ENCODE measurements at places on chromosomes 16 and 17.

- DNase-seq: no peak
Measured at GRCh38 chr16:79194291-79194690, 406.2 kb downstream of the MAF start.

- peak; percentile 25 for DNase-seq
Measured at GRCh38 chr17:7782240-7782639, 51.8 kb upstream of the KDM6B start.

GRCh38 chr17:6936370-6937028 lies 59.4 kb upstream of the ALOX12 start:
- DNase-seq: no peak

DNA sequence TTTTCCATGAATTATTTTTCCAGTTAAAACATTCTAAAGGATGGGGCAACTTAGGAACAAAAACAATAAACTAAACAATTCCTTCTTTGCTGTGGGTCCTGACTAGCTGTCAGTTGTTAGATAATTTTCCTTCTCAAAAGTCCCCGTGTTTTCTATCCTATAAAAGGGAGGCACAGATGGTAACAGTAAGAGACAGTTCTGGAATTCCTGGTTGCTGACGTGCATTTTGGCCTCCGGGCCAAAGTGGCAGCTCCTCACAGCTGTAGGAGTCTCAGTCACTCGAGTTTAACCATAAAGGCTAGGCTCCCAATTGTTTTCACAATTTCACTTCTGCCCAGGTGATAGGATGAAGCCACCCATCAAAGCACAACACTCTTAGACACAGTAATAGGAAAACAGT lies 77.0 kb upstream of the ZNF423 start:
- DNase-seq: no peak

GRCh38 chr17:4974115-4974670 lies 6.6 kb upstream of the SPAG7 start:
- no peak for DNase-seq

GRCh38 chr17:79249929-79250521 lies 175.4 kb downstream of the ENGASE start:
- DNase-seq: no peak

GRCh38 chr16:154217-155030 lies 2.0 kb downstream of the HBZ start:
- DNase-seq: peak; percentile 63

- no peak for DNase-seq
Measured at GRCh38 chr17:78205124-78205775, 8.8 kb upstream of the BIRC5 start.

DNA sequence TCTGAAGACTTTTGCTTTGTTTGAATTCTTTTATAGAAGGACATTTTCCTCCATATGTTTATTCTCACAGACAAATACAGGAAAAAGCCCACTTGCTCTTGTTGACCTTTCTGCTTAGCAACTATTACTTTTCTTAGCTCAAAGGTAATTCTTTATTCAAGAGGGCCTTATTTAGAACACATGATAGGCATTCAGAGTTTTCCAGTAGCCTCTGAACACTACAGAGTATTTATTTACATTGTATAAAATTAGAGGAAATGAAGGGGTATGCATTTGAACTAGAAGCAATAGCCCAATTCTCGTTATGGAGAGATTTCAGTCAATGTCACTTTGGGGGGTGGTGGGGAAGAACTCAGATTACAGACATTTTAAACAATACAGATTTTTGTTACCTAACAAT lies 581.7 kb downstream of the KCNJ2 start:
- DNase-seq: no peak

DNA sequence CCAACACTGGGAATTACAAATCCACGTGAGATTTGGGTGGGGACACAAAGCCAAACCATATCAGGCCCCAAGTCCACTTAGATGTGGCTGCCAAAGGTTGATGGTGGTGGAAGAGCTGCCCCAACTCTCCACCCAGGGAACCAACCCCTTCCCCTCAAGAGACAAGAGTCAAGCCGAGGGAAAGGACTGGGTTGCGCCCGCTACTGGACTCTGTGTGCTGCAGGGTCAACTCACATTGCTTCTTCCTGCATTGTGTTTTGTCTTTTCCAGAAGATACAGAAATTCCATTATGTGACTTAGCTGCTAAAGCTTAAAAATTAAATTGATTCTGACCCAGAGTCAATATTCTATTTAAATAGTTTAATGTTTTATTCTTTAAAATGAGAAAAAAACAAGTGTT lies 58.5 kb downstream of the ADAMTS18 start:
- DNase-seq: no peak

GRCh38 chr17:83174362-83175118 lies 95.1 kb downstream of the METRNL start:
- DNase-seq: no peak

DNA sequence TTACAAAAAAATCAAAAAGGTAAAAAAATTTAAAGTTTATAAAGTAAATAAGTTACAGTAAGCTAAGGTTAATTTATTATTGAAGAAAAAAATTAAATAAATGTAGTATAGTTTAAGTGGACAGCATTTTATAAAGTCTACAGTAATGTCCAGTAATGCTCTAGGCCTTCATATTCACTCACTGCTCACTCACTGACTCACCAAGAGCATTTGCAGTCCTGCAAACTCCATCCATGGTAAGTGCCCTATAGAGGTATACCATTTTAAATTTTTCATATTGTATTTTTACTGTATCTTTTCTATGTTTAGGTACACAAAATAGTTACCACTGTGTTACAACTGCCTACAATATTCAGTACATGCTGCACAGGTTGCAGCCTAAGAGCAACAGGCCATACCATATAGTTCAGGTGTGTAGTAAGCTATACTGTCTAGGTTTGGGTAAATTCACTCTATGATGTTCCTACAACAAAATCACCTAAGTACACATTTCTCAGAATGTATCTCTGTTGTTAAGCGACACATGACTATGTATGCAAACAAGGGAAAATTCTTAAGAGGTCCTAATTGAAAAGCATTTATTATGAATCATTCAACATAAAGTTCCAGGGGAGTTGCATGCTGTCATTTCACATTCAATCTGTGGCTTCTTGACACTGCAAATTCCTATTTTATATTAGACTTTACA lies 92.3 kb downstream of the SPAG9 start:
- DNase-seq: no peak

DNA sequence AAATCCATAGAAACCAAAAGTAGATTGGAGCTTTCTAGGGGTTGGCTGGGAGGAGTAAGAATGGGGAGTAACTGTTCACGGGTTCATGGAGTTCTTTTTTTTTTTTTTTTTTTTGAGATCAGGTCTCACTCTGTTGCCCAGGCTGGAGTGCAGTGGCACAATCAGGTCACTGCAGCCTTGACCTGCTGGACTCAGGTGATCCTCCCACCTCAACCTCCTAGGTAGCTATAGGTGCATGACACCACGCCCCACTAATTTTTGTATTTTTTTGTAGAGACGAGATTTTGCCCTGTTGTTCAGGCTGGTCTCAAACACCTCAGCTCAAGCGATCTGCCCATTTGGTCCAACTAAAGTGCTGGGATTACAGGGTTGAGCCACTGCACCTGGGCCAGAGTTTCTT lies 1.5 kb downstream of the NMRAL1 start:
- no peak for DNase-seq

DNA sequence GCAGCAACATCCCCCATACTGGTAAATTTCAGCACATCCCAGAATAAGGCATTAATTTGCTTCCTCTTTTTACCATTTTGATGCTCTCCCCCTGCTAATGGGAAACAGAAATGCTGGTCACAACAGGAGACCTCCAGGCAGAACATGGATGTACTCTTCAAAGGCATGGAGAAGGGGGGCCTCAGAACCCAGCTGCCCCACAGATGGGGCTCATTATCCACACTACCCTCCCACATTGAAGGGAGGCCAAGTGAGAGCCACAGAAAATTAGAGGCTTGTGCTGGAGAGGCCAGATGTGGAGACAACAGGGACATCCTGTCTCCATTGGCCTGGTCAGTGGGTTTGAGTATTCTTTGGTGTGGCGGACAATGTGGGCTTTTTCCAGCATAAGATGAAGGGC lies 150.1 kb upstream of the CDH11 start:
- DNase-seq: no peak

DNA sequence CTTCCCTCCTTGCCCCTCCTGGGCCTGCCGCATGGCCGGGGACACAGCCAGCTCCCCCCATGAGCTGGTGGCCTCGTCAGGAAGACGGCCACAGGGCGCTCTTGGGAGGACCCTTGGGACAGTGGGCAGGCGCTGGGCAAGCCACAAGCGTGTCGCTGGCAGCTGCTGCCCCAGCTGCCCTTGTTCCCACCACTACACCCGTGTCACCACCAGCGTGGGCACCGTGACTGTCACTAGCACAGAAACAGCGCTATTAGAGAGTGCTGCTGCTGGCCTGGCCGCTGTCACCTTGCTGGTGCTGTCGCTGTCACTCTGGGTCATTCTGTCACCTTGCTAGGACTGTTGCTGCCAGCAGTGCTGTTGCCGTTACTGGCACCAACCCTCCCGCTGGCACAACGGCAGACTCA lies 47.2 kb downstream of the ZFPM1 start:
- DNase-seq: no peak

- no peak for DNase-seq
Measured at GRCh38 chr17:40980596-40980995, 3.5 kb downstream of the KRT40 start.

DNA sequence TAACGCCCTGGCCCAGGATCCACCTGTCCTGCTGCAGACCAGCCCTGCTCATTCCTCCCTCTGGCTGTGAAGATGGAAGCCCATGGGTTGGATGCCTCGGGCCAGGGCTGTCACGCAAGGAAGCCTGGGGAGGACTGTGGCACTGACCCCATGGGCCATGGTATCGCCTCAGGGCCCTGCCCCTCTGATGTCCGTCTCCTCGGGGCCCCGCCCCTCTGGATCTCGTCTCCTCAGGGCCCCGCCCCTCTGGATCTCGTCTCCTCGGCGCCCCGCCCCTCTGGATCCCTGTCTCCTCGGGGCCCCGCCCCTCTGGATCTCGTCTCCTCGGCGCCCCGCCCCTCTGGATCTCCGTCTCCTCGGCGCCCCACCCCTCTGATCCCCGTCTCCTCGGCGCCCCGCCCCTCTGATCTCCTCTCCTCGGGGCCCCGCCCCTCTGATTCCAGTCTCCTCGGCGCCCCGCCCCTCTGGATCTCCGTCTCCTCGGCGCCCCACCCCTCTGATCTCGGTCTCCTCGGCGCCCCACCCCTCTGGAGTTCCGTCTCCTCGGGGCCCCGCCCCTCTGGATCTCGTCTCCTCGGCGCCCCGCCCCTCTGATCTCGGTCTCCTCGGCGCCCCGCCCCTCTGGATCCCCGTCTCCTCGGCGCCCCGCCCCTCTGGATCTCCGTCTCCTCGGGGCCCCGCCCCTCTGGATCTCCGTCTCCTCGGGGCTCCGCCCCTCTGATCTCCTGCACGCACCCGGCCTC lies 24.0 kb downstream of the METRNL start:
- no peak for DNase-seq

DNA sequence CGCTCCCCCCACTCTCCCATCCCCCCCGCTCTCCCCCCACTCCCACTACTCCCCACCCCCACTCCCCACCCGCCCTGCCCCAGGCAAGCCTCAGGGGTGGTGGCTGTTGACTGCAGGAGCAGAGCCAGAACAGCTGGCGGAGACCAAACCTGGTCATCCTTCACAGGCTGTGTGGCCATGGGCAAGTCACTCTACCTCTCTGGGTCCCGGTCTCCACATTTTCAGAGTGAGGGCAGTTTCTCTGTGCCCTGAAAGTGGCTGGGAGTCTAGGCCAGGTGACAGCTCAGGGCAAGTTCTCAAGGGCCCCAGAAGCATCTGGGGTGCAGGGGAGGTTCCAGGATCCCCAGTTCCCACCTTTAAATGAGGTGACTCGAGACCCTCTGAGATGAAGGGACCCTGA lies 15.1 kb upstream of the BAHCC1 start:
- no peak for DNase-seq

DNA sequence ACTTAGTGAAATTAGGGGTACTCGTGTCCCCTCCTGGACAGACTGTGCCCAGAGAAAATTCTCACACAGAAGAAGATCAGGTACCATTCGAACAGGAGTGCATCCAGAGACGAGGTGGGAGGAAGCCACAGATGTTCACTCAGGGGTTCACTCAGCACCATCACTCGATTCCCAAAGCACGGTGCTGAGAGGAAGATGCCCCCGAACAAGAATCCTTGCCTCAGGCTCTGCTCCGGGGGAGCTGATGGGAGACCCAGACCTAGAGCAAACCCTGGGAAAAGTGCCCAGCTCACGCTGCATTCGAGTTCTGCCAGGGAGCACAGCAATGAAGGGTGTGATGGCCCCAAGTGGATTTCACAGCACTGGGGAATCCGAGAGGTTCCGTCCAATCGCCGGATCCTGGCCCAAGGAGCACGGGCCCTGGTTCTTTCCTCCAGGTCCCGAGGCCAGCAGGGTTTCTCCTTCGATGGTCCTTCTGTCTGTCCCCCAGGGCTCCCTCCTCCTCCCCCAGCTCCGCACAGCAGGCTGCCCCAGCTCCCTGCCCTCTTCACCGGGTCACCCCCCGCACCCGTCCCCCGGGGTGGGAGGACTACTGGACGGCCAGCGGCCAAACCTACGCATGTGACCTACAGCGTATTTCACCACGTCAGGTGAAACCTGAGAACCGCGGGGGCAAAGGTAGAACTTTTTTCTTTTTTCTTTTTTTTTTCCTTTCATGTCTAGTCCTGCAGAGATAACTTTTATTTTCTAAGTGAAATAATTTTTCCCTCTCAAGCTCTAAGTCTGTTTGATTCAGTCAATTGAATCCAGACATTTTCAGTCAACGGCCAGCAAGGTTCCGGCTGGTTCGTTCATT lies 10.2 kb upstream of the UBE2I start:
- no peak for DNase-seq

GRCh38 chr17:55334881-55335540 lies 70.3 kb downstream of the HLF start:
- DNase-seq: no peak

DNA sequence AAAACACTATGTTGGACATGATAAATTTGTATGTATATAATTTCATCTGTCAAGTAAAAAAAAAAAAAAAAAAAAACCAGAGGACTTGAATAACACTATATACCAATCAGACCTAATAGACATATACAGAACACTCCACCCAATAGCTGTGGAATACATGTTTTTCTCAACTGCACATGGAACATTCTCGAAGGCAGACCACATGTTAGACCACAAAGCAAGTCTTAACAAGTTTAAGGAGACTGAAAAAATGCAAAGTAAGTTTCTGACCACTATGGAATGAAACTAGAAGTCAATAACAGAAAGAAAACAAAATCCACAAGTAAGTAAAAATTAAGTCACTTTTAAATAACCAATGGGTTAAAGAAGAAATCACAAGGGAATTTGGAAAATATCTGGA lies 8.4 kb upstream of the CNTNAP4 start:
- no peak for DNase-seq

All from HTR-8/SVneo (cell line).